Fibroblast of skin of left quadriceps (primary cell): ENCODE measurements at places on chromosomes 4 and X.

GRCh38 chrX:151151665-151152267, 24.6 kb upstream of the GPR50 start:
- peak; percentile 8 for DNase-seq

DNA sequence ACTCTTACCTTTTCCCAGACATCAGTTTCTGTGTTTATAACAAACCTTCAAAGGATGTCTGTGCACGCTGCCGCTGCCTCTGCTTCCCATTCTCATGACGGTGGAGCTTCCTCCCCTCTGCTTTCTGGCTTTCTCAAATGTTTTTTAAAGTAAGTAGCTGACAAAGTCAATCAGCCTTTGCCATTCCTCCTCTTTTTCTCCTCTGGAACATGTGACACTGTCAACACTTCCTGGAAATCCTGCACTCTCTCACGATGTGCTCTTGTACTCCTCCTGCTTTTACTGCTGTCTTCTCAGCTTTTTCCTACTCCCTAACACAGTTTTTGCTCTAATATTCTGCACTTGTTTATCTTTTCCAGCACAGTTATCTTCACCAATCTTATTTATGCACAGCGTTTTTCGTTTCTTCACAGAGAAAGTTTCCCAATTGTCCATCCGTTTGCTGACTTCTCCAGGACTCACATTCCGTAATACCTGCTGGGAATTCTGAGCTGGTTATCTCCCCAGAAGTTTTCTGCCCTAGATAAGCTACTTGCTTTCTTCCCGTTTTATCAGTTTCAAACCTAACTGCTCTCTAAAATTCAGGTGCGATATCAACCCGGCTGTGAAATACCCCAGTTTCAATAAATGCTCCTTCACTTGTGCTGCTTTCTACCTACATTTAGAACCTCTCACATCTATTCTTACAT, 465.6 kb upstream of the AGA start:
- no peak for DNase-seq

- no peak for DNase-seq
These were observed 40.7 kb upstream of the DDX3X start for GRCh38 chrX:41293269-41293668.

DNA sequence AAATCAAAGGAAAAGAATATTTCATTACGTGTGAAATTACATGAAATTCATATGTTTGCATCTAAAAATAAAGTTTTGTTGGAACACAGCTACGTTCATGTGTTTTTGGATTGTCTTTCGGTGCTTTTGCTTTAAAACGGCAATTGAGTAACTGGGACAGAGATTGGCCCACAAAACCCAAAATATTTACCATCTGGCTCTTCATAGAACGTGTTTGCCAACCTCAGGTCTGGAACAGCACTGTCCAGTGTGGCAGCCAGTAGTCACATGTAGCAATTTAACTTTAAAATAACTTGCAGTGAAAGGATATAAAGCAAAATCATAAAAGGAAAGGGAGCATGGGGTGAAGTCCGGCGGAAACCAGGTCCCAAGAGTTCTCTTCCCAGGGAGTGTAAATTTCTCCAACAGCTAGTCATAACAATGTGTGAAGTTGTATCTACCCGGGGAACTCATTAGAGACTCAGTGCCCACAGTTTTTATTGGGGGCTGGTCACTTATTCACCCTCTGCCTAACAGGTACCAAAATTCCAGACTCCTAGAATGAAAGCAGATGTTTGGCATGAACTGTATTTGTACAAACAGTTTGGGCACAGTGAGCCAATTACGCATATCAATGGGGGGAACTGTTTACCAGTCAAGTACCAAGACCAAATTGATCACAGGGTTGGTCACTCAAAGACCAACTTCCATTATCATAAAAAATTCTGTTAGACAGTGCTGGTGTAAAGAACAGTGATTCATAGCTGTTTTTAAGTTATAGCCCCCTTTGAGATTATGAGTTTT, 10.3 kb downstream of the OCIAD1 start:
- DNase-seq: no peak

- no peak for DNase-seq
These were observed 42.1 kb upstream of the HOPX start for GRCh38 chr4:56723201-56723605.

DNA sequence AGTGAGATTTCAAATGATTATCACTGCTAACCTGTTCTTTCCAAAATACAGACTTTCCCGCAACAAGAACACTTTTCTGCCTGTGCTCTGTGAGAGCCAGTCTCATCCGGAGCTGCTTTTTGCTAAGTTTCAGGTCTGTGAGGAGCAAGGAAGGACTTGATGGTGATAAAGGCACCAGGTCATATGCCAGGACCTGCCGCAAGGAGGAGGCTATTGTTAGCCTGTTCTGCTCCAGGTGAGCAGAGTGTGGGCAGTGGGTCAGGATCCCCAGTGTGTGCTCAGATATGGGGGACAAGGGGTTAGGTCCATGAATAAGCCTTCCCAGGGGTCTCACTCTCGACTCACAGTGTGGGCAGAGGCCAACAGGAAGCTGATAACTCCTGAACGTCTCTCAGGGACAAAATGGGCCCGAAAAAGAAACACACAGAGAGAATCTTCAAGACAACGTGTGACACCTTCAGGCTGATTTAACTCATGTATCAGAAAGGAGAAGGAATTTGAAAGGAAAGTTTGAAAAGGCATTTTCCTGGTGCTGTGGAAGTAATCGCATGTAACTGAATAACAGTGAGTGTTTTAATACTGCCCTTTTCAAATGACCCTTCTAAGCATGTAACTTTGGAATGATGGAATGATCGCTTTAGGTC, 57.7 kb upstream of the PDLIM3 start:
- DNase-seq: no peak

- no peak for DNase-seq
These were observed 67.7 kb downstream of the RWDD4 start for GRCh38 chr4:183591301-183591700.

DNA sequence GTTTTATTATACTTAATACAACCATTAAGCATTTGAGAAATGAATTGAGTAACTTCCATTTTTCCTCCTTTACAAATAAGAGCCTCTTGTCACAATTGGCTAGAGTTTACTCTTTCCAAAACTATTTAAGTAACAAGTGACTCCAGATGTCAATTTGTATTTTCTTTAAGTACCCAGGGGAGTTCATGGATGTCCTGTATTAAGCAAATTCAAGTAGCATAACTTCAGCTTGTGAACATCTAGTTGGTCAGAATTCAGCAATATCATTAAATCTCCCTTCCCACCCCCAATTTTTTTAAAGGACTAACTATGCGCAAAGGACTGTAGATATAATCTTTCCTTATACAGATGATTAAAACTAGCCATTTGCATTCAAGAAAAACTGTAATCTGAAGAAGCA, 1.4 kb upstream of the ADGRL3 start:
- DNase-seq: no peak
